ENCODE measurements at places on chromosomes 16 and 17.

GRCh38 chr16:82135844-82136243 is 34.2 kb downstream of the MPHOSPH6 start:
- no peak for DNase-seq

GRCh38 chr17:62965174-62965685 is 805 bp upstream of the TANC2 start:
- peak; percentile 14 for DNase-seq

DNA sequence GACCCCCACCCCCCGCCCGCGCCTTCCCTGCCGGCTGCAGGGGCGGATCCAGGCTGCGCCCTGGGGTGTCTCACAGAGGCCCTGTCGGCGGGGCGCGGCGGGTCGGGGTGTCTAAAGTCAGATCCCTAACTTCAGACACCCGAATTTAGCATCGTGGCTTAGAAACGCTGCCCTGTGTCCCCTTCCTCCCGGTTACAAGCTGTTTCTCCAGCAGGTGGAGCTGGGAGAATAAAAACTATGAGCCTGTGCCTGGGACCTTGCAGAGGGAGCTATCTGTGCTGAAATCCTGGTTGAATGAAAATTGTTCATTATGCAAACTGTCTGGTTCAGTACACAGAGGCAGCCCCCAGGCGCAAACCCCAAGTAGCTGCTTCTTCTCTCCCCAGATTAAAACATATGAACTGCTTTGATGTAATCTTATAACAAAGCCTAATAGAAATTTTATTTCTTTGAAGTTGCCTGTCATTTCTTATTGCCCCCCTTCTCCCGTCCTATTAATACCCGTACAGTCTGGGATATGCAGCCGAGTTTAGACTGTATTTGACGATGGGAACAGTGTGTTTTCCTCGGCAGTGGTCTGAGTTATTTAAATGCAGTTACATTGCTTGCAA is 79.0 kb downstream of the RPA1 start:
- peak; percentile 5 for DNase-seq

GRCh38 chr16:65896448-65897153 is 469.9 kb upstream of the CDH5 start:
- no peak for DNase-seq

DNA sequence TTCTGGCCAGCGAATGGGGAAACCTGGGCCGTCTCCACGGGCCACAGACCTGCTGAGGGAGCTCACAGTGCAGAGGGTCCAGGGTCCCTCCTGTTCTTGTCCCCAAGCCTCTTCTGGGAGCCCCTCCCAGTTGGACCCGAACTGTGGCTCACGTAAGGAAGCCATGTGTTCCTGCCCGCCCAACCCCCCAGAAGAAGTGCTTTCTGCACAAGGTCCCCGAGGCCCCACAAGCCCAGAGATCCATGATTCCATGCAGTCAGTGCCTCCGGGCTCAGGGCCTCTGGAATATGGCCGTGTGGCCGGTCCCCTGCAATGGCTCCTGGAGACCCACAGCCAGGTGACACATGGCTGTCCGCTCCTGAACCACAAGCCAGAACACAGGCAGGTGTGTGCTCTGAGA is 272.4 kb downstream of the C16orf95 start:
- DNase-seq, result no peak

- DNase-seq, result no peak
Observed at GRCh38 chr17:68403122-68403521, 54.2 kb downstream of the WIPI1 start.

DNA sequence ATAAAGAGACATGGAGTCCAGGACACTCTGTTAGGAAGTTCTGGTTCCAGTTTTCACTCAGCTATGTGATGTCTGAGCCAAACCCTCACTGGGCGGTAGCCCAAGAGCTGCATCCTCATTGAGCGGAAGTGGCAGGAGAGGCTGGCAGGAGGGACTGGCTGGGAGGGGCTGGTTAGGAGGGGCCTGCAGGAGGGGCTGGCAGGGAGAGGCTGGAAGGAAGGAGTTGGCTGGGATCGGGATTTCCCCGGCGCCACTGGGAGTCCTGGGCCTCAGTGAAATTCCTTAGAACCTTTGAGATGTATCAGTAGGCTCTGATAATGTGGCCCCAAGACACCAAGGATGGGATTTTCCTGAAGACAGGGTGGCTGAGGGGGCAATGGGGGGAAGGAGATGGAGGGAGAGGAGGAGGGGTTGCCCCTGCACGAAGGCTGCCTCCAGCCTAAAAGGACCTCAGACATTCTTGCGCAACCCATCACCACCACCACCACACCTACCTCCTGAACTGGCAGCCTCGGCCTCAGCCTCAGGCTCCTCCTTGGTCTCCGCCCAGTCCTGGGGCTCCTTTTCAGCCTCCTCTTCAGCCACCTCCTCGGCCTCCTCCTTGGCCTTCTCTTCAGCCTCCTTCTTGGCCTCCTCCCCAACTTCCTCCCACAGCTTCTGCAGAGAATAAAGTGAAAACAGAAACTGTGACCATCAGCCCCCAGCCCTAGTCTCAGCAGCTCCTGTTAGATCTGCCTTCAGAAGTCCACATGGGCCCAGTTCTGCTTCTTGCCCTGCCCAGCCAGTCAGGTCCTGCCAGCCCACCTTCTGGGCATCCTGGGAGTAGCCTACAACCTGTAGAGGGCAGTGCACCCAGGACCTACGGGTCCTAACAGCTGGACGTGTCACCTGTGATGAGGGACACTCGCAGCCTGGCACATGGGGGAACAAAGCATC is 31.7 kb downstream of the CNGB1 start:
- no peak for DNase-seq

DNA sequence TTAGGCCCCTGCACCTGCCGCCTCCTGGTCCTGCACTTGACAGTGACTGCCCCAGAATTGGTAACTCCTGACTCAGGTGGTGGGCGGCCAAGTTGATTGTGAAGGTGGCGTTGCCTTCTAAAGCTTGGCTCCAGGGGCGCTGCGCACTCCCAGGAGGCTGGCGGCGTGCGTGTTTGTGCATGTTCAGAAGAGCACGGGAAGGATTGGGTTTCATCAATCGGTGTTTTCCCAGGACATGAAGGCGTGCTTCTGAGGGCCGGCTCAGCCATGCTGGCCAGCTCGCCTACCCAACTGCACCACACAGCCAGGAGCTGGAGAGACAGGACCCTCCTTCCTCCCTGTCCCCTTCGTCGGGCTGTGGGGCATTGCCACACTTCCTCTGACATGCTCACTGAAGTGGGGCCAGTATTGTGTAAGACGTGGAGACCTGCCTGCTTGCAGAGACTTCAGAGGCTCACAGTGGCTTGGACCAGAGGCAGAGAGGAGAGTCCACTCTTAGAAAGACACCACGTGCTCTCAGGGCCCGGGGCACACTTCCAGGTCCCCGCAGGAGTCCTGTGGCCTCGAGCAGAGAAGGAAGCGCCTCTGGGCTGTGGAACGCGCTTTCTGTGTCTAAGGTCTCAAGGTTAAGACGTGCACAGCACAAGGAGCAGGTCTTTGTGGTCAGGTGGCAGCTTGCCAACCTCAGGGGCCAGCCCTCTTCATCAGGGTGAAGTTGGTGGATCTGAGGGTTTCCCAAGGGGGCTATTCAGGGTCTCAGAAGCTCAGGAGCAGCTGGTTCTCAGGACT is 2.8 kb downstream of the RAB40C start:
- DNase-seq, result no peak

DNA sequence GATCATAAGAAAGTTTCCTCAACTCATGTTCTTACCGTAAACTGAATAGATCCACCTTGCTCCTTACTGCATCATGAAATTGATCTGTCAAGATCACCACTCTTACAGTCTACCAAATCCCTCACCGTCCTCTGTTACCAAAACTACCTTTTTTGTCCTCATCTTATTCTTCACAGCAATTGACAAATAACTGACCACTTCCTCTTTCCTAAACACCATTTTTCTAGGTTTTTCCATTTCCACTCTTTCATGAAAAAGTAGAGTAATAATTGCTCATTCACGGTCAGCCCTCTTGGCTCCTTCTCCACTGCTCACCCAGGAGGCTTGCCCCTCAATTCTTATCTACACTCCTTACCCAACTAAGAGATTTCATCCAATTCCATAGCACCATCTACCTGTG is 44.9 kb downstream of the ABCA5 start:
- no peak for DNase-seq

DNA sequence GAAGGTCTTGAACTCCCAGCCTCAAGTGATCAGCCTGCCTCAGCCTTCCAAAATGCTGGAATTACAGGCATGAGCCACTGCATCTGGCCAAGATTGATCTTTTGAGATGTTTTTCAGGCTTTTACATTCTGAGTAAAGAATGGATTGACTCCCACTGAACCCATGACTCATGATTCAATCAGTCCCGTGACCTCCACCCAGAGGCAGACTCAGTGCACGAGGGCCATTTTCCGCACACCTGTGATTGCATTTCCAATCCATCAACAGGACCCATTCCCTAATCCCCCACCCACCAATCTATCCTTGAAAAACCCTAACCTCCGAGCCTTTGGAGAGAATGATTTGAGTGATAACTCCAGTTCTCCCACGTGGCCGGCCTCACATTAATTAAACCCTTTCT is 40.4 kb upstream of the PRKCB start:
- no peak for DNase-seq

- no peak for DNase-seq
Observed at GRCh38 chr16:86597880-86598606, 19.7 kb downstream of the FOXL1 start.

All from stimulated activated CD4-positive, alpha-beta T cell treated with anti-CD3 and anti-CD28 coated beads, Interleukin-12 subunit alpha, Interleukin-12 subunit beta, amount 100 ng/mL, for 4 hours (primary cell).